ENCODE measurements at places on chromosomes 2 and 18.

DNA sequence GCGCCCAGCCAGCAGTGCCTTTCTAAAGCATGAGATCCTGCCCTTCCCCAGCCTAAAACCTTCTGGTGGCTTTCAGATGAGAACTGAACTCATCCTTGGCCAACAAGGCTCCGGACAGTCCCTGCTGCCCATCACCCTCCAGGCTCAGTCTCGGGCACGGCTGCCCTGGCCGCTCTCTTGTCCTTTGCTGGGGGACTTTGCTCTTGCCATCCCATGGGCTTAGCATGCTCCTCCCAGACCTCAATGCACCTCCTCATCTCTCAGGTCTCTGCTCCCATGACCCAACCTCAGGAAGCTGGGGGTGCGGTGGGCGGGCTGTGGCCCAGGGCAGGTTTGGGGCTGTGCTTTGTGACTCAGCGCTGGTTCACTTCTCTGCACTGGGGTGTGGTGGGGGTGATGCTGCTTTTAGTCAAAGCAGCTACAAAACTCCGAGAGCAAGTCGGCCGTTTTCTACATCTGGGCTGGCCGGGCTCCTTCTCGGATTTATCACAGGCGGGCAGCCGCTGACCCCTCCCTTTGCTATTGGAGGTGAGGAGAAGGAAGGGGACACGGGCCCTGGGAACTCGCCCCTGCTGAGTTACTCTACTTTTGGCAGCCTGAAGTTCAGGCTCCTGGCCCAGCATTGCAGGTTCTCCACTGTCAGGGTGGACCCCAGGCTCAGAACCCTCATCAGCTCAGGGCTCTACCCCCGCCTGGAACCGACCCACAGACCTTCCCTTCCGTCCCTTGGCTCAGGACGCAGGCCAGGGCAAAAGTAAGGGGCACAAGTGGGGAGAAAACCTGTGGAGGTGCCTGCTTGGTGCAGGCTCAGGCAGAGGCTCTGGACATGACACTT, 90.6 kb upstream of the TAF1B start:
- DNase-seq: no peak

- no peak for DNase-seq
These were observed 2.7 kb downstream of the IKZF2 start for GRCh38 chr2:213148572-213149261.

- DNase-seq: no peak
These were observed 184.8 kb downstream of the CAMKMT start for GRCh38 chr2:44546459-44547127.

DNA sequence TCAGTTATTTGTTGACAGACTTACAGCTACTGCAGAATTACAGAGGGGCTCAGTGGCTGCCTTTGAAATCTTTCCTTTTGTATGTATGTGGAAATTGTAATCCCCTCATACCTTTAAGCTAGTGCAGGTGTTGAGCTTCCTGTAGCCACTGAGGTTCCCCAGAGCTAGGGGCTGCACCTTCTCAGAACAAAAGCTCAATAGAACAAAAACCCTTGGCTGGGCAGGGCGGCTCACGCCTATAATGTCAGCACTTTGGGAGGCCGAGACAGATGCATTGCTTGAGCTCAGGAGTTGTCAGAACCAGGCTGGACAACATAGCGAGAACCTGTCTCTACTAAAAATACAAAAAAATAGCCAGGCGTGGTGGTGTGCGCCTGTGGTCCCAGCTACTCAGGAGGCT, 41.3 kb upstream of the CHMP1B start:
- DNase-seq: no peak

Data from esophagus squamous epithelium (tissue), 5 donors.